Stimulated activated CD8-positive, alpha-beta memory T cell treated with anti-CD3 and anti-CD28 coated beads, Interleukin-7, amount 100 ng/mL, for 4 hours (primary cell): ENCODE measurements at places on chromosomes 6 and 20.

- no peak for DNase-seq
Observed at GRCh38 chr6:21431526-21431925, 162.0 kb upstream of the SOX4 start.

DNA sequence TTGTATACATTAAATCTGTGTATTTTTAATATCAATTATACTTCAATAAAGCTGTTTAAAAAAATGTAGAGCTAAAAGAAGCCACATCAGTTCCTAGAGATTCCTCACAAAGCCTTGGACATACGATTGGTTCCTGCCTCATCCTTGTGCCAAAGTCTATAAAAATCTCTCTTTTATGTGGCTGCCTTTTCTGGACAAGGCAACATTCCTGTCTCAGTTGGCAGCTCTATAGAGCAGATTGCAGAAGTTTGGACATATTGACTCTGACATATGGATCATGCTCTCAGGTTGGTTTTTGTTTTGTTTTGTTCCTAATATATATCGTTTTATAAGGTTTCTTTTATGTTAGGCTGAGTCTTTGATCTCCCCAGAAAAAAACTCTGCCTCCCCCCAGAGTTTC, 148.9 kb downstream of the MAFB start:
- no peak for DNase-seq

GRCh38 chr6:54087721-54088120, 23.5 kb upstream of the MLIP start:
- no peak for DNase-seq

DNA sequence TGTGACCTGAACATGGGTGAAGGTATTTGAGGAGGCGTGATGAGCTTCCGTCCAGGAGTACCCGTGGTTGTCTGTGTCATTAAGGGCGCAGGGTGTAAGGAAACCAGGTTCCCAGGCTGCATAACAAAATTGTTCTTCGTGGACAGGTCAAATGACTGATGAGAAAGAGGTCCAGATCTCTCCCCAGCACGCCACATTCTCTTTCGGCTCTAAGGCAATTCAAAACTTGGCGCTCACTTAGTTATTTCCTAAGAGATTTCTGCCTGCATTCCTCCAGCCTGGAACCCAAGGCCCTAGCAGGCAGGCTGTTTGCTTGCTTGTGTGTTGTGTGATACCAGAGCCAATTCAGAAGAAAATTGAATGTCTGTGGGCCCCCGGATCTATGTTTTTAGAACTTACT, 139.9 kb downstream of the AGPAT4 start:
- no peak for DNase-seq

GRCh38 chr20:12293900-12294299, 376.2 kb downstream of the BTBD3 start:
- no peak for DNase-seq

DNA sequence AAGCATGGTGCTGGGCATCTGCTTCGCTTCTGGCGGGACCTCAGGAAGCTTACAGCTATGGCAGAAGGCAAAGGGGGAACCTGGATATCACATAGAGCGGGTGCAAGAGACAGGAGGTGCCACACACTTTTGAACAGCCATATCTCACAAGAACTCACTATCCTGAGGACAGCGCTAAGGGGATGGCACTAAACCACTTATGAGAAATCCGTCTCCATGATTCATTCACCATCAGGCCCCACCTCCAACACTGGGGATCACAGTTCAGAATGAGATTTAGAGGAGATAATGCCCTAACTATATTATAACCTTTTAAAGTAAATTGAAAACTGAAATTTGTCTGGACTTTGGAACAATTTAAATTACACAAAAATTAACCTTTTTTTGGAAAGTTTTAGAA, 37.8 kb upstream of the SUMO4 start:
- no peak for DNase-seq

- DNase-seq, result no peak
Observed at GRCh38 chr6:99022039-99022609, 74.4 kb upstream of the FBXL4 start.

- no peak for DNase-seq
Observed at GRCh38 chr6:163705923-163706322, 291.4 kb downstream of the QKI start.

- DNase-seq, result no peak
Observed at GRCh38 chr6:109867970-109868358, 110.1 kb upstream of the GPR6 start.

DNA sequence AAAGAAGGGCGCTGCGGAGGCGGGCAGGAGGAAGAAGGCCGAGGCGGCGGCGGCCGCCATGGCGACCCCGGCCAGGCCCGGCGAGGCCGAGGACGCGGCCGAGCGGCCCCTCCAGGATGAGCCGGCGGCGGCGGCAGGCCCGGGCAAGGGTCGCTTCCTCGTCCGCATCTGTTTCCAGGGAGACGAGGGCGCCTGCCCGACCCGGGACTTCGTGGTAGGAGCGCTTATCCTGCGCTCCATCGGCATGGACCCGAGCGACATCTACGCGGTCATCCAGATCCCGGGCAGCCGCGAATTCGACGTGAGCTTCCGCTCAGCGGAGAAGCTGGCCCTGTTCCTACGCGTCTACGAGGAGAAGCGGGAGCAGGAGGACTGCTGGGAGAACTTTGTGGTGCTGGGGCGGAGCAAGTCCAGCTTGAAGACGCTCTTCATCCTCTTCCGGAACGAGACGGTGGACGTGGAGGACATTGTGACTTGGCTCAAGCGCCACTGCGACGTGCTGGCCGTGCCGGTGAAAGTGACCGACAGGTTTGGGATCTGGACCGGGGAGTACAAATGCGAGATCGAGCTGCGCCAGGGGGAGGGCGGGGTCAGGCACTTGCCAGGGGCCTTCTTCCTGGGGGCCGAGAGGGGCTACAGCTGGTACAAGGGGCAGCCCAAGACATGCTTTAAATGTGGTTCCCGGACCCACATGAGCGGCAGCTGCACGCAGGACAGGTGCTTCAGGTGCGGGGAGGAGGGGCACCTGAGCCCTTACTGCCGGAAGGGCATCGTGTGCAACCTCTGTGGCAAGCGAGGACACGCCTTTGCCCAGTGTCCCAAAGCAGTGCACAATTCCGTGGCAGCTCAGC, 780 bp downstream of the ZCCHC3 start:
- DNase-seq, result peak; percentile 16

GRCh38 chr6:123570813-123571684, 65.7 kb downstream of the TRDN start:
- no peak for DNase-seq

DNA sequence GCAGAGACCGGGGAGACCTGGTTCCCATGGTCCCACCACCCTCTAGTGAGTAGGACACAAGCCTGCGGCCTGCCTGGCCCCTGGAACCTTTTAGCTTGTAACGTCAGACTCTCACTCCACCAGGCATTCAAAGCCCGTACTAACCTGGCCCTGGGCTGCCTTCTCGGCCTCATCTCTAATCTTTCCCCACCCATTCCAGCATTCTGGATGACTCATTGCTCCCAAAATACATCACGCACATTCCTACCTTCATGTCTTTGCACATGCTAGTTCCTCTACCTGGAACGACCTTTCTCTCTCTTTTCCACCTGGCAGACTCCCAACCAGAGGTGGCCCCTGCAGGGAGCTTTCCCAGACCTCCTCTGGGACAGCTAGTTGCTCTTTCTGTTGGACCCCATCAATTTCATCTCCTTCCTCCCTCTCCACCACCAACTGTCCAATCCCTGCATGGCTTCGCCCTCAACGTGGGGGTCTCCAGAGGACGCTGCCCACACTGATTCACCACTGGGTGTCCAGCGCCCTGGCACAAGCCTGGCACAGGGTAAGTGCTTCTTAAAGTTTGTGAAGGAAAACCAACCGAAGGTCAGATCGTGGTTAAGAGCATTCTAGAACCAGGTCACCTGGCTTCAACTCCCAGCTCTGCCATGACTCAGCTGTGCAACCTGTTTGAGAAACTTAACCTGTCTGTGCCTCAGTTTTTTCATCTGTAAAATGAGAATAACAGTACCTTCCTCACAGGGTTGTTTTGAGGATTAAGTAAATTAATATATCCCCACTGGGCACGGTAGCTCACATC, 35.2 kb downstream of the JPH2 start:
- no peak for DNase-seq

DNA sequence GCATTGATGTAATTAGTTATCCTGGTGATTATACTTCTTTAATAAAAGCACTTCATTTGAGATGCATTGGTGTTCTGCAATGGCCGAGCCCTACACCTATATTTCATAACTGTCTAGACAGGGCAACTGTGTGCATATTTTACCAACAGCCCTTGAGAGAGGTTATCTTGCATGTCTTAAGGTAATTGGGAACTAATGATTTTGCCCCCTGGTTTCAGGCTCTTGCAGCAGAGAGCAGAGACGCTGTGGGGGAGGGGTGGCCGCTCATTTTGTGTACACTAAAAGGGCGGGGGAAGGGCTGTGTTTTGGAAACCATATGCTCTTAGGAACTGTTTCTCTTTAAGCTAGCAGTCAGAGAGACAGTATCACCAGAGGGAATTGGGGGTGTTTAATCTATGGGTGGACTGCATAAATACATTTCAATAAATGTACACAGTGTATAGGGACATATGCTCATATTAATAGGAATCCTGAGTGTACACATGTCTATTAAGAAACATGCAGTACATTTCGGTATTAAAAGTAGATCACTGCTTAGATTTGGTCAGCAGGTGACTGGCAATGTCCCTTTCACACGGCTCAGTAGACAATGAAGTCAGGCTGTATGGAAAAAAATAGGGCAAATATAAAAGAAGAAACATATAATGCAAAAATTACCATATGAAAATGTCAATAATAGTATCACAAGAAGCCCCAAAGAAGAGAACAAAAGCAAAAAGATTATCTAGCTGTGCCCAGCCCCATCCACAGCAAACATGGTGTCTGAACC, 402.9 kb upstream of the CITED2 start:
- no peak for DNase-seq

GRCh38 chr6:30894381-30894780, 10.1 kb downstream of the DDR1 start:
- no peak for DNase-seq

- peak; percentile 37 for DNase-seq
Observed at GRCh38 chr20:49979030-49979832, 3.5 kb upstream of the SNAI1 start.

GRCh38 chr20:24756292-24757025, 192.6 kb upstream of the CST7 start:
- DNase-seq, result no peak

DNA sequence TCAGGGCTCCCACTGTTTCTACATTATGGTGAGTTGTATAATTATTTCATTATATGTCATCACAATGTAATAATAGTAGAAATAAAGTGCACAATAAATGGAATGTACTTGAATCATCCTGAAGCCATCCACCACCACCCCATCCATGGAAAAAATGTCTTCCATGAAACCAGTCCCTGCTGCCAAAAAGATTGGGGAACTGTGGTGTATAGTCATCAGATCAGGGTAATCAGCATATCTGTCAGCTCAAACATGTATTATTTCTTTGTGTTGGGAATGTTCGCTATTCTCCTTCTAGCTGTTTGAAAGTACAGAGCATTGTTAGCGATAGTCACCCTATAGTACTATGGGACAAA, 33.8 kb upstream of the SLC22A23 start:
- no peak for DNase-seq
